Pulmonary artery endothelial cell (primary cell): ENCODE measurements at places on chromosomes 4 and X. TPM values are rescaled to one million over a fixed set of nuclear protein-coding genes. Genes with fewer than 3 reads are reported as not detected.

Gene CT45A5
- total RNA-seq = not detected in 2 replicates

Gene SLC6A14
- total RNA-seq = not detected in 2 replicates

Gene NUDT10
- 0.59 and 0.81 TPM in 2 replicates for total RNA-seq

Gene AADAT
- total RNA-seq = 0.07 and 0.18 TPM in 2 replicates

Gene HPGD
- not detected in 2 replicates for total RNA-seq

Gene GUCY2F
- under 0.01 TPM in 1 of 2 replicates, not detected in the other for total RNA-seq

Gene CFAP47
- total RNA-seq = not detected in 2 replicates
